Esophagus squamous epithelium (tissue), 5 donors: ENCODE measurements at places on chromosomes 11 and 22.

DNA sequence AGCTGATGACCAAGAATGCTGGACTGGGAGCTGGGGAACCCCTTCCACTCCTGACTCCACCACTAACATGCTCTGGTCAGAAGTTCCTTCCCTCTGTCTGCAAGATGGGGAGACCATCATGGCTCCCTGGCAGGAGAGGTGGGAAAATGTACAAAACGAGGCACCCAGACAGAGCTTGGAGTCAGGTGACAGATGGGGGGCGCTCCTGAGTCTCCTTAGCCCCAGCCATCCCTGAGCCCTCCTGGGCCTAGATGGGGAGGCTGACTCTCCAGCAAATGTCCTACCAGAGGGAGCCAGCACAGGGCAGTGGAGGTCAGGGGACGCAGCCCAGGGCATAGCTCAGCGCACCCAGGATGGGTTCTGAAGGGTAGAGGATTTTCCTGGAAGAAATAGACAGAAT is 20.0 kb downstream of the KCNJ4 start:
- DNase-seq, result no peak

DNA sequence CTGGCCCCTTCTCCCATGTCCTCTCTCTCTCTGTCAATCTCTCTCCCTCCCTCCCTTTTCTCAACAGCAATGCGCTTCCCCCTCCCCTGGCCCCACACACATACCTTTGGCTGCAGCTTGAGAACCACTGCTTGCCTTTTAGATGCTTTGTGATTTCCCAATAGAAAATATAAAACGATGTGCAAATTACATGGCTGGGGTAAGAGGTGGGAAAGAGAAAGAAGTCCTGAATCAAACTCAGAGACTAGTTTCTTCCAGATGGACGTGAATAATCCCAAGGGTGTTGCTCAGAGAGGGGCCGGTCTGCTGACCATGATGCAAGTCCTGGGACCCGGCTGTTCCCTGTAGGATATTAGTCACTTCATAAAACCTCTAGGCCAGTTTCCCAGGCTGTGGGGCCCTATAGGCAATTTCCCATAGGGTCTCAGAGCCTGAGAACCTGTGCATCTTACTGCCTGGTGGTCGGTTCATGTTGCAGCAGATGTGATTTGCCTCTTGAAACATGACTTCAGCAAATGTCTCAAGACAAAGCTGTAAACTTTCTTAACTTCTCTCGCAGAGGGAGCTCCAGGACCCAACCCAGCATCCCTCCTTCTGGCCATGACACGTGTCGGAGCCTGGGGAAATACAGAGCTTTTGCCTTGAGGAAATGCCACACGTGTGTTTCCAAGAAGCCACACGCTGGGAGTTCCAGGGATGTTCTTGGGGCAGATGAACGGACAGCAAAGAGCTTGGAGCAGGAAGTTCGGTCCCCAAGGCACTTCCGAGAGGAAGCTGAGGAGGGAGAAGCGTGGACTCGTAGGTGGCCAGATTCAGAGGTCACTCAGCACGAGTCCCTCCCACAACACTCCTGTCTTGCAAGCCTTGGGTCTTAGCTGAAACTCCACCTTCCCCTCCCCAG is 34.5 kb upstream of the ETS1 start:
- DNase-seq, result no peak

- no peak for DNase-seq
These were observed 602.2 kb downstream of the BUD13 start for GRCh38 chr11:116170526-116171120.

DNA sequence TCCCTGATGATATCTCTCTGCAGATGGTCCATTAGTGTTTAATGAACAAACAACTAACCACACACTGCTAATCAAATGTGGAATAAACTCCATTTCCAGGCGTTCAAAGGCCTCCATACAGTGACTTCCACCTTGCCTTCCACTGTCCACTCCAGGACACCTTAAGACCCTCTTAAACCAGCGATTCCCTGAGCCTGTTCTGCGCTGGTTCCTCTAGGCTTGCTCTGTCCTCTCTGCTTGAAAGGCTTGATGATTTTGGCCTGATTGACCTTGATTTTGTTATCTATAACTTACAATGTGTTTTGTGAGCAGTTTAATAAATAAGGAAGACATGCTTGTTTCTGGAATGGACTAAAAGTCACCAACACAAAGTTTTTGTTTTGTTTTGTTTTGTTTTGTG is 12.0 kb downstream of the OVCH2 start:
- DNase-seq, result no peak

DNA sequence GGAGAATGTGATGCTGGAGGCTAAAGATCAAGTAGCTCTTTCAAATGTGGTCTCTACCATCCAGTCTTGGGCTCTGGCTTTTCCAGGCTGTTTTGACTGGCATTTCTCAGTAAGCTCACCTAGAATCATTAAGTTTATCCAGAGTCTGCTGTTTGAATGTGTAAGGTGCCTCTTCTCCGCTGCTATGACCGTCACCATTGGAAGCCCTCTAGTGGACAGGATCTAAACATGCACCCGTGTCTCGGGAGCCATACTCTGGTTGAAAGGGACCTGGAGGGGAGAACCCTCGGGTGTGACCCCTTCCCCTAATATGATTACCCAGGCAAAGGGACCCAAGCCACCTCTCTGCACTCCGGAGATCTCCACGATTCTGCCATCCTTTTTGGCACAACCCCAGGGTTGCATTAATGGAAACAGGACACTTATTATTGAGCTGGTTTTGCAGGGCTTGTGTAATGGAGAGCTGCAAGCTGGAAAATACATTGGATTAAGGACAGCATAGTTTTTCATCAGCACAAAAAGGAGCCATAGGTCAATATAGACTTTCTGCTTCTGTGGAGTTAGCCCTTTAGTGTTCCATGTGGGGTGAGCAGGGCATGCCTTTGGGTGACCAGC is 191.0 kb upstream of the LARGE1 start:
- no peak for DNase-seq

GRCh38 chr11:61413496-61413895 is 16.3 kb downstream of the CPSF7 start:
- DNase-seq, result no peak

- no peak for DNase-seq
These were observed 83.2 kb upstream of the CLDN5 start for GRCh38 chr22:19607192-19608002.

GRCh38 chr11:93032580-93032979 is 63.1 kb downstream of the MTNR1B start:
- DNase-seq, result no peak

- DNase-seq, result no peak
These were observed 16.8 kb downstream of the ADAMTS15 start for GRCh38 chr11:130465263-130465662.

- no peak for DNase-seq
These were observed 21.3 kb downstream of the ANKK1 start for GRCh38 chr11:113408887-113409286.

DNA sequence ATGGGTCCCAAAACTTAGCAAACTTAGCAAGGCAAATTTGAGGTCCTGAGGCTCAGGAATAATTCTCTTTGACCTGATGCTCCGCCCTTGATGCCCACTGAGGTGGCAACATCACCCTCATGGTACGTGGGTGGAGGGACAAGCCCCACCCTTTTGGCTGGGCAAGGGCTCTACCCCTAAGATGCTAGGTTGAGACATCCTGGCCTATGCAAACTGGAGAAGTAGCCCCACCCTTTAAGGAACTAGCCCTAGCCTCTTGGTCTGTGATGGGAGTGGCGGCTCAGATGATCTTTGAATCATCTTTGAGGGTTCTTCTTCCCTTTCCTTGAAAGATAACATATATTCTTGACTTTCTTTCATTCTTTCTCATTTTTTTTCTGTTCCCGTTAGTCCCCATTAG is 32.9 kb downstream of the CABIN1 start:
- DNase-seq, result no peak

- DNase-seq, result no peak
These were observed 38.1 kb downstream of the DIXDC1 start for GRCh38 chr11:111975076-111975806.

- no peak for DNase-seq
These were observed 65.3 kb downstream of the AMBRA1 start for GRCh38 chr11:46528445-46529094.

GRCh38 chr22:35357883-35358621 is 22.8 kb upstream of the HMOX1 start:
- DNase-seq, result no peak

GRCh38 chr22:29979777-29980321 is 96.9 kb downstream of the MTMR3 start:
- no peak for DNase-seq

DNA sequence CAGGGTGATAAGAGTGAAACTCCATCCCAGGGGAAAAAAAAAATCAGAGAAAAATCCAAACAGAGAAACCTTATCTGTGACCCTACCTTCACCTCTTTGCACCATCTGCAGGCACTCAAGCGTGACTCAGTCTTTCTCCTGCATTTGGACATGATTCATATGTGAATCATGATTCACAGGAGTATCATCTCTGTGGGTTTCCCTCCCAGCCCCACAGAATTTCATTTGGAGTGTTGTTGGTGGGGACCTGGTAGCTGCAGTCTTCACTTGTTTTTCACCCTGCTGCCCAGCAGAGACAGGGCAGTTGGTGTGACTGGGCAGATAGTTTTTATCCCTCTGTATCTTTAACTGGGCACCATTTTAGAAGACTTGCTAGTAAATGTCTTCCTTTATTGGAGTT is 75.7 kb downstream of the DEPDC5 start:
- DNase-seq, result no peak

- DNase-seq, result no peak
These were observed 671 bp upstream of the PICALM start for GRCh38 chr11:86069408-86070101.

DNA sequence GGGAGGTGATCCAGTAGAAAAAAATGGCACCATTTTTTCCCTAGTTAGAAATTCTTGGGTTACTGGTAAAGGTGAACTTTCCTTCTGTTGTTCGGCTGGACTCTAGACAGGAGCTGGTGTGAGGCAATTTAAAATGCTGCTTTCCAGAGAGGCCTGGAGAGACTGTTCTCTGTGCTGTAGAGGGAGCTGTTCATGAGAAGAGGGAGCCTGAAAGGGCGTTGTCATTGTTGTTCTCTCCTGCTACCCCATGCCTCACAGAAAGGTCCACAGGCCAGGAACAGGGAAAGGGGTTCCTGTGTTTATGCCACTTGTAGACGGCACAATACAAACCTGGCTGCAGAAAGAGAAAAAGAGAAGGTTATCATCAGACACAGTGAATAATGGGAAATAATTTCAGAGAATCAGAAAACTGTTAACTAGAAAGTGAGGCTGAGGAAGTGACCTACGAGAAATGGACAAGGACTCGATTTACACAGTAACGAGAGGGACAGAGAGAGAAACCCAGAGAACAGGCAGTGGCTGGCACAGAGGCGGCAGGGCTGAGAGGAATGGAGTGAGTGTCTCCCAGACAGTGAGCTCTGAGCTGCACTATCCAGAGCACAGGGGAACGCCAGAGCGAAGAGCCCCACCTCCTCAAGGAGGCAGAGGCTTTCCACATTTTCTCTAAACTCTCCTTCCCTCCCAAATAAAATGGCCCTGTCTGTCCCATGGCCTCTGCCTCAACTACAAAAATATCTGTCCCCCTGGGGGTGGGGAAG is 109.2 kb downstream of the RRM1 start:
- no peak for DNase-seq

GRCh38 chr11:9210922-9211320 is 54.2 kb downstream of the DENND5A start:
- DNase-seq, result no peak

- DNase-seq, result no peak
These were observed 20.0 kb downstream of the TRMU start for GRCh38 chr22:46355369-46355995.

- no peak for DNase-seq
These were observed 7.5 kb downstream of the PGM2L1 start for GRCh38 chr11:74390697-74391096.

DNA sequence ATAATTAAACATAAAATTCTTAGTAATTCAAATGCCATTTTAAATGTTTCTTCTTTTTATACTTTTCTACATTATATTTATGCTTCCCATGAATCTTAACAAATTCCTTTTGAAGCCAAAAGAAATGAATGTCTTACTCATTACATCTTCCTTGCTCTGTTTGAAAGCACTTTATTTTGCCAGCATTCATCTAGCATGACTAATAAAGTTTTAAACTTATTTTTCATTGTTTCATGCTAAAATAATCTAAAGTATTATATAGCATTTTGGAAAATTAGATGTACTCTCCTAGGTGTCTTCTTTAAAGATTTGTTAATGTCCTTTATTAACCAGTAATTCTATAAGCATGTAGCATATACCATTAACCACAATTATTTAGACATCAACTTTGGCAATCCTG is 9.7 kb upstream of the PIWIL4 start:
- DNase-seq, result no peak

- no peak for DNase-seq
These were observed 253.5 kb downstream of the MIAT start for GRCh38 chr22:26910845-26911244.

GRCh38 chr11:82909015-82909640 is 7.6 kb downstream of the DDIAS start:
- no peak for DNase-seq

DNA sequence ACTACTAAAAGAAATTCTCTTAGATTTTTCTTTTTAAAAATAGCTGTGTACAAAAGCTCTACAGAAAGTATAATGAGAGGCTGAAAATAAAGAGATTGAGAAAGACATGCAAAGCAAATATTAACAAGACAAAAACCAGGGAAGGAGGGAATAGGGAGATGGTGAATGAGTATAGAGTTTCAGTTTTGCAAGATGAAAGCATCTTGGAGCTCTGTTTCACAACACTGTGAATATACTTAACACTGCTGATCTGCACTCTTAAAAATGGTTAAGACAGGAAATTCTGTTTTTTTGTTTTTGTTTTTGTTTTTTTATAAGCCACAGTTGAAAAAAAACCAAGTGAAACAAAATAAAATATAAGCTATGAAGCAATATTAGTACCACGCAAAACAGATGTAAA is 5.5 kb downstream of the TMEM218 start:
- no peak for DNase-seq

DNA sequence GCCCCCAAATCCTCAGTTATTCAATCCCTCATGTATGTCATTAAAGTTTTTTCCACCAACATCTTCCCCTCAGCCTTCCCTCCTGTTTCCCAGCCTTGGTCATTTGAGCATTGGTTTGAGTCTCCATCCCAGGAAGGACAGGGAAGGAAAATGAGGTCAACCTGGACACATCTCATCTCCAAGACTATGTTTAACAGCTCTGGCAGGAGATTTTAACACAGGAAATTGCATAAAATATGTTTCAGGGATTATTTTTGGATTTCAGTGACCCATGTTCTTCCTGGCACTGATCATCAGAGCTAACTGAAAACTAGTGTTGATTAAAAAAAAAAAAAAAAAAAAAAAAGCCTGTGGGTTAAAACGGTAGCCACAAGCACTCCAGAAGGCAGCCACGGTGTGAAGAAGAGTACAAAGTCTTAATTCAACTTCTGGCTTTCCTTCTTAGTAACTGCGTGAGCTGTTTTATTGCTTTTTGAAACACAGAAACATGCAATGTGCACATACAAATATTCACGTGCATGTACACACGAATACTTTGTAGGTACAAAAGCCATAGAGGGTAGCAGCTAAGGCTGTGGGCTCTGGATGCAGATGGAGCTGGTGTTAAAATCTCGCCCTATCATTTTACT is 164.4 kb upstream of the DDI1 start:
- DNase-seq, result no peak

- DNase-seq, result no peak
These were observed 151.7 kb downstream of the CEP164 start for GRCh38 chr11:117479372-117479771.
